ENCODE measurements at places on chromosomes 1 and 21. TPM values are rescaled to one million over a fixed set of nuclear protein-coding genes. Genes with fewer than 3 reads are reported as not detected.

SH2D1B gene
- 0.10 TPM for total RNA-seq

TRIM63 gene
- total RNA-seq, result 2.3 TPM

UBL4B gene
- not detected for total RNA-seq

C1orf232 gene
- total RNA-seq, result not detected

LIN28A gene
- not detected for total RNA-seq

LZIC gene
- 19.5 TPM for total RNA-seq

EFCAB7 gene
- 2.4 TPM for total RNA-seq

LCE1E gene
- total RNA-seq, result not detected

RCC2 gene
- total RNA-seq, result 49.4 TPM

C1QA gene
- not detected for total RNA-seq

CLCA4 gene
- total RNA-seq, result not detected

OR2T2 gene
- total RNA-seq, result not detected

OR10J1 gene
- not detected for total RNA-seq

All from A549 treated with AZD2906 at 1 μM for 4 hours (cell line).